ENCODE measurements at places on chromosomes 2 and 18. TPM values are rescaled to one million over a fixed set of nuclear protein-coding genes. Genes with fewer than 3 reads are reported as not detected.

DNA sequence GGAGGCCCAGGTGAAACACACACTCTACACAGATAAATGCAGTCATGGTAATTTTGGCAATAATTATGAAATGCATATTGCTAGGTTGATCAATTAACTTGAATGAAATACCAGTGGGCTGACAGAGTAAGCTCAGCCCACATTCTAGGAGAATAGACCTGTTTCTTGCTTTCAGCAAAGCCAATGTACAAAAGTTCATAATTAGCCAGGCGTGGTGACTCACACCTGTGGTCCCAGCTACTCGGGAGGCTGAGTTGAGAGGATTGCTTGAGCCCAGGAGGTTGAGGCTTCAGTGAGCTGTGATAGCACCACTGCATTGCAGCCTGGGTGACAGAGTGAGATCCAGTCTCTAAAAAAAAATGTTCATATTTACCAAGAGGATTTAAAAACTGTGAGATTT lies 15.7 kb upstream of the MBP start:
- DNase-seq, result no peak

DNA sequence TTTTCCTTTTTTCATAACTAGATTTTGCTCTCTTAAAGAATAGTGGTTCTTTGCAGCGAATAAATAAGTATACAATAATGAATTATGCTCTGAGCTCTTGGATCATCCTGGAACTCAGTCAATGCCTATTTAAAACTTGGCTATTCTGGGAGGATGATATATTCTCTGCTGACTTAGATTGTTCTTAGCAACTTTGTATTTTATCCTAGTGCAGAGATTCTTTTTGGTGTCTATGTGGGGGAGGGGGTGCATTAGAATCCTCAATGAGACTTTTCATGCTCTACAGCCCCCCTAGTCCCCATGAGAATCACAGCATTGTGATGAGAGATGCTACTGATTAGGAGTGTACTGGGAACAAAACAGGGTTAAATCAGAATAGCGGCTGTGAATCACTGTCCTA lies 8.8 kb upstream of the FAM98A start:
- no peak for DNase-seq

DNA sequence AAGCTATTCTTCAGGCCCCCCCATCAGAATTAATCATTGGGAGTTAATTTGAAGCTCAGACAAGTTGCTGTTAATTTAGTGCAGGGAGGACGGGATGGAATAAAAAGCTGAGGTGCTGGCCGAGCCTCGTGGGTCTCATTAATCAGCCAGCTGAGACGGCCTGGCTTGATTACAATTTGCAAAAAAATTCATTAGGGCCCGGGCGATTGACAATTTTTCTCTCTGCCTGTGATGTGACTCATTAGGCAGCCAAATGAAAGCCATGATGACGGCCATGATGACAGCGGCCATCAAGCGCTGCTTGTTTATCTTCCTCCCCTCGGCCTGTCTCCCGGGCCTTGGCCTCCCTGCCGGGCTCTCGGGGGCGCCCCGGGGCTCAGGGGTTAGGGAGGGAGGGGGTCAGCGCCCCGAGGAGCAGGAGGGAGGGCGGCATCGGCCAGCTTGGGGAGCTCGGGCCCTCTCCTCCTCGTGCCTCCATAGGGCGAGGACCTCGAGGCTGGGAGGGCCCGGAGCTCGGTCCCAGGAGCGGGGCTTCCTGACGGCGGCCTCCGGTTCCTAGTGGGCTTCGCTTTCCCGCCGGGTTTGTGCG lies 5.2 kb downstream of the GBX2 start:
- DNase-seq, result no peak

DNA sequence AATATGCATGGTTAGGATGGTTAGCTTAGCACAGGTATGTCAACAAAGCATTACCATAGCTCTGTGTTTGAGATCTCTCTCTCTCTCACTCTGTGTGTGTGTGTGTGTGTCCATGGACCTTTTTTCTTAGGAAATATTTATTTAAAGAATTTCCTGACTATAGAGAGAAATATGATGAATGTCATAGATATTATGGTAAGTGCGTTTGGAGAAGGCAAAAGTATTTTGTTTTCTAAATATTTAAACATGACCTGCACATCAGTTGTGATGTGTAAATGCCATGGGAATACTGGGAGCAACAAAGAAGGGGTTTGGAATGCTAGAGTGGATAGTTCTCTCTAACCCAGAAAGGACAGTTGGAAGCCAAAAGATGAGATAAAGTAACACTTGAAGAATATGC lies 3.9 kb upstream of the TMEM178A start:
- no peak for DNase-seq

- no peak for DNase-seq
Measured at GRCh38 chr2:56211048-56211447, 27.3 kb downstream of the CCDC85A start.

GRCh38 chr2:216235462-216235861 lies 126.3 kb downstream of the XRCC5 start:
- DNase-seq, result no peak

GRCh38 chr2:197668296-197668695 lies 7.1 kb downstream of the RFTN2 start:
- DNase-seq, result no peak

DNA sequence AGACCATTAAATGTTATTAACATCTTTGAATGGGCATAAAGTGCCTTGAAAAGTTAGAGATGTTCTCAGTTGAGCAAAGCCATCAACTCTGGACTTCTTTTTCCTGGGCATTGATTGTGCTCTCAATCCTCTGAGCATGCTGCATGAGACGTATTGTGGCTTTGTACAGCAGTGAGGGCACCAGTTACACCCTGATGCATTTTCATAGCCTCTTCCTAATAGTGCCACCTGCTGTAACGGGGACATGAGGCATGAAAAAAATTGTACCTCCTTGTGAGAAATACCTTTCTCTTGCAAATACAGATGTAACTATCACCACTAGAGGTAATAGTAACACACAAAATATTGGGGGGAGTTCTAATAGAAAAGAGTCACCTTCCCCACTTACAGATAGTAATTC lies 697.5 kb downstream of the TMEM182 start:
- no peak for DNase-seq

- DNase-seq, result no peak
Measured at GRCh38 chr18:79932907-79933306, 18.5 kb downstream of the SLC66A2 start.

DNA sequence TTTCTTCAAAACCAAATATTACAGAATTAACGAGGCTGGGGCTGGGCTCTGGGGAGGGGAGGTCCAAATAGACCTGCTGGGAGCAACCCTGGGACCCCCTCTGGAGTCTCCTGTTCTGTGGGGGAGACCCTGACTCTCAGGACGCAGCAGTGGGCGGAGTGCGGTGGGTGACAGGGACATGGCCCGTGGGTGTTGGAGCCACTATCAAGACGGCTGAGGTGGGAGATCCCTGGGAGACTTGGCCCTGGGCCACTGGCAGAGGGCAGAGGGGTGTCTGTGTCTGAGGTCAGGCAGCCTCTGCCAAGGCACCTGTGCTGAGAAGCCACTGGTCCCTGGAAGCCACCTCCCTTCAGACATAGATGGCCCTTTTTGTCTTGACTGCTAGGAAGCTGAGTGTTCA lies 79.5 kb upstream of the CTDP1 start:
- DNase-seq, result peak; percentile 75

DNA sequence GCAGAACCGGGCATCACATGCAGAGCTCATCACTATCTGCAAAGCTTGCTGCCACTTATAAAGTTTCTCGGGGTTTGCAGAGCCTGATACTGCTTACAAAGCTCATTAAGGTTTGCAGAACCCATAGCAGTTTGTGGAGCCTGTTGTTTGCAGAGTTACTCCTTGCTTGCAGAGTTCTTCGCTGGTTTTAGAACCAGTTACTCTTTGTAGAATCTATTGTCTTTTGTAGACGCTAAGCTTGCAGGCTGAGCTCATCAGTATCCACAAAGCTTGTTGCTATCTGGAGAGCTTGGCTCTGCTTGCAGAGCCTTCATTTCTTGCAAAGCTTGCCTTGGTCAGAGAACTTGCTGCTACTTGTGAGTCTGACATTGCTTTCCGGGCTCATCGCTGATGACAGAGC lies 106.9 kb downstream of the CELF4 start:
- DNase-seq, result no peak

The DSG4 gene
- total RNA-seq, result not detected

The TEKT4 gene
- total RNA-seq, result not detected

The CHRNA1 gene
- 0.38 TPM for total RNA-seq

Measured in chondrocyte (in vitro differentiated cells).